ENCODE measurements at places on chromosomes 2 and 18.

DNA sequence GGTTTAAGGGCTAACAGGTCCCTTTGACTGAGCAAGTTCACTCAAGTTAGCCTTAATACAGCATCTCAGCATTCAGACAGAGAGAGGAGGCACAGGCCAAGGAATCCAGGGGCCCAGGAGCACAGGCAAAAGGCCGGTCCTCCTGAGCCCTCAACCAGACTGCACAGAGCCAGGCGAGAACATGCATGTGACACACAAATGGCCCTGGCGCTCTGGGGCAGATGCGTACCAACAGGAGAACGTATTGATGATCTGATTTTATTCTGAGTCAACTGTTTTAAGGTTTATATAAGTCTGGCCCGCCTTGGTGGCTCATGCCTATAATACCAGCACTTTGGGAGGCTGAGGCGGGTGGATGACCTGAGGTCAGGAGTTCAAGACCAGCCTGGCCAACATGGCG, 34.9 kb downstream of the KCNIP3 start:
- no peak for DNase-seq

DNA sequence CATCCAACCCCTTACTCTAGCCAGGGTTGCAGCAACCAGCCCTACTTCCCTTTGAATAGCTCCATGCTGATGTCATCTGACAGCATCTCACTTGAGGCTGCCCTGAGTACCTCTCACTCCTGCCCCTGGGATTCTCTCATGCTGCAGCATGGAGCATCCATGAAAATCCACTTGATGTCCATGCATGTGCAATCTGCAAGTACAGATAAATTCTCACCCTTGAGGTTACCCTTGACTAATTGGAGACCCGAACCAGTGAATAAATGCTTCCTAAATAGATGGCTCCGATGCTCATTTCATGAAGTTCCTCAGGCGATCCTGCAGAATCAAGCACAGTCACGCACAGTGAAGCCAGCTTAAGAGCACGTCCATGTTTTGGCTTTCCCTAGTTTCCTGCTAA, 298.3 kb downstream of the RBM43 start:
- DNase-seq: no peak

DNA sequence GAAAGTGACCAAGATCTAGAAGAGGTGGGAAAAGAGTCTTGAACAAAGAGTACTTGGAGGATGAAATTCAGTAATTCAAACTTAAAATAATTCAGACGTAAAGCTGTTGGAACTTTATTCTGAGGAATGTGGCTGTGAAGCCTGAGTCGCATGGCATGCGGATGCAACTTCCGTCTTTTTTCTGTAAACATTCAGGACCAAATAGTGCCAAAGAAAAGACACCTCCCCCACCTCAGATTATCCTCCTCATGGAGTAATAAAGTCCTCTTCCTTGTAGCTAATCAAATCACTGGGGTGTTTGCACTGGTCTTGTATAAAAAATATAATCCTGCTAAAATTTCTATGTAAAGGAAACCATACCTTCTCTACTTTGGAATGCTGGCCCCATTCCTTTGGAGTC, 790.4 kb downstream of the TSN start:
- no peak for DNase-seq

DNA sequence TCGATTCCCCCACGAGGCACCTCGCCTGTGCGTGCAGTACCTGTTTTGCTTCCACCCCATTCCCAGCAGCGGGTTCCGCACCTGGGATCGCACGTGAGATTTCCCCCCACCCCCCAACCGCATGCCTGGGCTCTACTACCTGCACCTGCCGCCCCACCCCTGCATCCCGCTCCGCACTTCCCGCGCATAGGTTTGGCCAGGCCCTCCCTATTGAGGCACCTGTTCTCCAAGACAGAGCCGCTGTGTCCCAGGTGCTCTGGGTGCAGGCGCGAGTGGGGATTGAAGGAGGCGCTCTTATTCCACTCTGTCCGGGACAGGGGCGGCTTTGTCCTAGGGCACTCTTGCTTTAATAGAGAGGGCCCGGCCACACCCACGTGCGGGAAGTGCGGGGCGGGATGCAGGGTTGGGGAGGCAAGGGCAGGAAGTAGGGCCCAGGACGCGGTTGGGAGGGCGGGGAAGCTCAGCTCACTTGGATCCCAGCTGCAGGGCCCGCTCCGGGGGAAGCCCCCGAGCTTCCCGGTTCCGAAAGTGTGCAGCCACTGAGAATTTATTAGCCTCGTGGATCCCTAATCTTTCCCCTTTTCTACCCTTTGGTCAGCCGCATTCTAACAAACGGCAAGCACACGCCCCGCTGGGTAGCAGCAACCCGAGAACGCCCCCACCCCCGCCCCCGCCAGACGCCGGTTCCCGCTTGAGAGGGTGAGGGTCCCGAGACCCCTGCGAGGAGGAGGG, 670 bp upstream of the MOCOS start:
- DNase-seq: peak; percentile 38

- DNase-seq: no peak
Measured at GRCh38 chr18:48833701-48834412, 116.9 kb downstream of the SMAD7 start.

DNA sequence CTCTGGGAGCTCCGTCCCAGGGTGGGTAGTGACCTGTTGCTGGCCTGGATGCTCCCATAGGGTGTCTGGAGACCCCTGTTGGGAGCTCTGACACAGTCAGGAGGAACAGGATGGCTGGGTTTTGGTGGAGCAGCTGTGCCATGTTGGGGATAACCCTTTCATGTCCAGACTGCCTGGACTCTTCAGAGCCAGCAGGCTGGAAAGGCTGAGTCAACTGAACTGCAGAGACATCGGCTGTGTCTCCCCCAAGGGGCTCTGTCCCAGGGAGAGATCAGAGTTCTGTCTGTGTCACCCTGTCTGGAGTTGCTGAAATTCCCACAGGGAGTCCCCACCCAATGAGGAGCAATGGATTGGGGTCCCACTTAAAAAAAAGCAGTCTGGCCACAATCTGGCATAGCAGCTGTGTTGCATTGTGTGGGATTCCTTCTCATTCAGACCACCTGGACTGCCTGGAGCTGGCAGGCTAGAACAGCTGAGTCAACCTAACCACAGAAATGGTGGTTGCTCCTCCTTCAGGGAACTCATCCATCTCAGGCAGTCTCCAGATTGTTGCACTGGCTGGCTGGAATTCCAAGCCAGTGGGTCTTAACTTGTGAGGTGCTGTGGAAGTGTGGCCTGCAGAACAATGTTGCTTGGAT, 37.2 kb downstream of the AGPS start:
- no peak for DNase-seq

- DNase-seq: no peak
Measured at GRCh38 chr18:43805646-43806194, 528.4 kb upstream of the SYT4 start.

GRCh38 chr2:132974467-132975095, 304.6 kb upstream of the LYPD1 start:
- DNase-seq: no peak

DNA sequence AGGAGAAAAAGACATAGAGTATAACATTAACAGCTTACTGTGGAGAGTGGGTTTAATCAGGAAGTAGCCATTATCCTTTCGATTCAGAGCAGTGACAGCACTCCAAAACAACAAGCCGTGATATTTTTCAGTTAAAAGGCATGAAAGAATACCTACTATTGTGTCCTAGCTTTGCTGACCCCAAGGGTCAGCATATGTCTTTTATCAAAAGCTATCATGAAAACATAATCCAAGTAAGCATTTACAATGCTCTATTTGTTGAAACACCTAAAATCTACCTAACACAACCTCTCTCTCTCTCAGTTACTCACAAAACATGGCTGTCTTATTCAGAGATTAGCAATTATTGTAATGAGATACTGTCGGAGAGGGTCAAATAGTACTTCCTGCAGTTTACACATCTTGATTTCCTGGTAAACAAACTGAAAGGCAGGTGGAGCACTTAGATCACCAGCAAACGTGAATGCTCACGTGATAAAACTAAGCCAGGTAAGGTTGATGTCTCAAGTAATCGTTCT, 100.0 kb downstream of the BAZ2B start:
- DNase-seq: peak; percentile 24

GRCh38 chr2:240960309-240960970, 38.0 kb upstream of the SNED1 start:
- peak; percentile 79 for DNase-seq

DNA sequence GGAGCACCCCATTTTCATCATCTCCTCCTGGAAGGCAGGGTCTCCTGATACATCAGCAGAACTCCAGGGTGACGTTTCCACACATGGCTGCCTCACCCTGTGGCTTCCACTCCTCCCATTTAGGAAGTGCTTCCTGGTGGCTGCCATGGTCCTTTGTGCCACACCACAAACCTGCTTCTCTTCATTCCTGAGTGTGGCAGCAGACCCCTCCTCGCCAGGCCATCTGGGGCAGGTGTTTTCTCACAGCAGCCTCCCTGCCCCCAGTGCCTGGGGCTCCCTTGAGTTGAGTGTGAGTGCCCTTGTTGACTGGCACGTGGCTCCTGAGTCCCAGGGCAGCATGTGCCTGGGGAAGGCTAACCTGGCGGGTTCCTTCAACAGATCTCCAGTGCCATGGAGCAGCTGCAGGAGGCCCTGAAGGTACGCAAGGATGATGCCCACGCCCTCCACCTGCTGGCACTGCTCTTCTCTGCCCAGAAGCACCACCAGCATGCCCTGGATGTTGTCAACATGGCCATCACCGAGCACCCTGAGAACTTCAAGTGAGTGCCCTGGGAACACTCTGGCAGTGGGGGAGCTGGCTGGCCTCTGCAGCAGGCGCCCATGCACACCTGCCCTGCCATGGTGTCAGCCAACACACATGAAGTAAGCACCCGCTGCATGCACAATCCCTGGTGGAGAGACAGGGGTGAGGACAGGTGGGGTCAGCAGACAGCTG, 113.4 kb upstream of the MCFD2 start:
- DNase-seq: no peak

- DNase-seq: no peak
Measured at GRCh38 chr18:58396144-58396543, 232.7 kb downstream of the ALPK2 start.

- DNase-seq: no peak
Measured at GRCh38 chr18:9506046-9506792, 30.9 kb downstream of the RALBP1 start.

GRCh38 chr2:217551252-217551899, 451.4 kb downstream of the TNS1 start:
- DNase-seq: no peak

GRCh38 chr2:68620772-68621171, 22.6 kb upstream of the PROKR1 start:
- no peak for DNase-seq

- DNase-seq: no peak
Measured at GRCh38 chr2:23244617-23245016, 140.4 kb upstream of the KLHL29 start.

- DNase-seq: no peak
Measured at GRCh38 chr2:219017201-219017931, 23.9 kb downstream of the CFAP65 start.

DNA sequence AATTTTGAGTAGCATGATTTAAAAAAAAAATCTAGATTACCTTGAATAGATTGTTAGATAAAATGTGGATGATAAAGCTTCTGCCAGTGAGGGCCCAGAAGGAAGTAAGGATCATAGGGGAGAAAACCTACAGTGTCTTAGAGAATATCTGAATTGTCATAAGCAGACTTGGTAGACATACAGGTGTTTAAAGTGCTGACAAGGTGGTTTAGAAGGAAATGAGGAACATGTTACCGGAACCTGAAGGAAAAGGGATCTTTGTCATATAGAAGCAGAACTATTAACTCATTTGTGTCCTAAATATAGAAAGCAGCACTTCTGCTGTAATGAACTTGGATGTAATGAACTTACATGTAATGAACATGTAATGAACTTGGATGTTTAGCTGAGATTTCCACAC, 94.9 kb upstream of the TTC27 start:
- DNase-seq: no peak

DNA sequence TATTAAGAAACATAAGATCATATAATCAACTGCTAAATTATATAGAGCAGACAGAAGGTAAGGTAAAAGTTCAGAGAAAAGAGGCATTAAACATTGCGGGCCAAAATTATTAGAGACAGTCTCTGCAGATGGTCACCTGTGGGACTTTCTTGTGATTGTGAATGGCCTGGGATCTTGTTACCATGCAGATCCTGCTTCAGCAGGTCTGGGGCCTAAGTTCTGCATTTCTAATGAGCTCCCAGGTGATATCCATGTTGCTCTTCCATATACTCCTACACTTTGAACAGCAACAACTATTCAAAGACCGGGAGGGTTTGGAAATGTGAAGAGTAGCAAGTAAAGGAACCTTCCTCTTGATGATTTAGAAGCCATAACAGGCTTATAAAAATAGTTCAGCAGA, 8.5 kb upstream of the ETAA1 start:
- no peak for DNase-seq

DNA sequence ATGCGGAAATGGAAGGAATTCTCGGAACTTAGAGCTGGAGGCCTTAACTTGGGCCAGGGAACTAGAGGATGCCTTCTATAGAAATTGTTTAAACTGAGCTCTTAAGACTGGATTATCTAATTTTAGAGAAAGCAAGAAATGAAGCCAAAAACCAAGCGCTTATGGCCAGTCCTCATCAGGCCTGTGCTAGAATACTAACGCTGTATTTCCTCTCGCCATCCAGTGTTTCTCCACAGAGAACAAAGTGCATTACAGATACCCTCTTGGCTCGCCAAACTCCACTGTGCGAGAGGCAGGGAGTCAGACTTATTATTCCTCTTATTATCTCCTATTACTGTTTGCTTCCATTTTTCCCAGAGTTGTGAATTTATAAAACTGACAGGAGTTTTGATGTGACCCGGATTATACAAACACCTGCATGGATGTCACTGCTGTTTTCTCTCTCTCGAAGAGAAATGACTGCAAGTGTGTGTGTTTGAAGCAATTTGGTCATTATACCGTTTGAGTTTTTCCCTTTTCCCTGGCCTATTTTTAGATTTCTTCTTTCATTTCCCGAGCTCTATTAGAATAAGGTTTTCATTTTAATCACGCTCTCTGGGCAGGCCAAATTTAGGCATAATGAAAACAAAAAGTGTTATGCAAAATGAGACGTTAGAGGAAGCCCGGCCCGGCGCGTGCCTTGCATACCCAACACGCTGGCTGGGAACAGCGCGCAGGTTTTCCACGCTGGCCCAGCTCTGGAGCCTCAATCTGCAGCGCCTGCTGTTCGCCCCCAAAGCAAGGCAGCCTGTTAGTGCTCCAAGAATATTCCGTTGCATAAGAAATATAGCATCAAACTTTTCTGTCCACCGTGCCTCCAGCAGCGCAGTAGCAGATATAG, 103.3 kb downstream of the ALK start:
- DNase-seq: peak; percentile 24

DNA sequence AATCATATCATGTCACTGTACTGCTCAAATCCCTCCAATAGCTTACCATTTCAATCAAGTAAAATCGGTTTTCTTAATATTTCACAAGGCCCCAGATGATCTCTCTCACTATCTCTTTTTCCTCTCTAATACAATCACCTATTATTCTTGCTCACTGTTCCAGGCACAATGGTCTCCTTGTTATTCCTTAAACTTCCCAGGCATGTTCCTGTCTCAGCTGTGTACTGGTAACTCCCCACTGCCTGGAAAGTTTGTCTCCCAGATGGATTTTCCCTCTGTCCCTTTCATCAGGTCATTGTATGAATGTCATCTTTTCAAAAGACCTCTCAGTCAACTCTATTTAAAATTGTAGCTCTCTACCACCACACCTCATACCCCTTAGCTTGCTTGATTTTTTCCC, 30.7 kb upstream of the FANCL start:
- DNase-seq: no peak
